Stimulated activated CD8-positive, alpha-beta memory T cell treated with anti-CD3 and anti-CD28 coated beads, Interleukin-15, amount 100 ng/mL, for 4 hours (primary cell): ENCODE measurements at places on chromosomes 2 and 18.

GRCh38 chr2:240130393-240131195 is 5.5 kb downstream of the COPS9 start:
- no peak for DNase-seq

- no peak for DNase-seq
These were observed 46.3 kb upstream of the ITGB6 start for GRCh38 chr2:160246356-160246755.

- DNase-seq, result no peak
These were observed 10.3 kb downstream of the SLC14A2 start for GRCh38 chr18:45625596-45625995.

- DNase-seq, result no peak
These were observed 488.7 kb upstream of the TCF4 start for GRCh38 chr18:56076723-56077122.

GRCh38 chr2:214587442-214587841 is 176.6 kb downstream of the VWC2L start:
- DNase-seq, result no peak

GRCh38 chr18:26470011-26470637 is 78.2 kb downstream of the KCTD1 start:
- DNase-seq, result no peak

DNA sequence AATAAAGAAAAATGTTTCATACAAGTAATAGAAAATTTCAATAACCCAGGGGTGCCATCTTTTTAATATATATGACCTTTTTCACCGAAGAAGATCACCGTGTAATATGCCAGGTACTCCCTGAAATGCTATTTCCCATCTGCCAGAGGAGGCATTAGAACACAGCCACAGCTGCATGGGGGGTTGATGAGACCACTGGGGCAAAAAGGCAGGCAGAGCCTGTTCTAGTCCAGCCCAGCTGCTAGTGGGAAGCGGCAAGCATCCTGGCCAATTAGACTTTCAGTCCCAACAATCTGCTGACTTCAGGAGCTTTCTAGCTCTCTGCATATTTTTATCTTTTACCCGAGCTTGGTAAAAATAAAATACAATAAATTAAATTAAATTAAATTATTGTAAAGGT is 362.6 kb downstream of the RIT2 start:
- DNase-seq, result no peak

DNA sequence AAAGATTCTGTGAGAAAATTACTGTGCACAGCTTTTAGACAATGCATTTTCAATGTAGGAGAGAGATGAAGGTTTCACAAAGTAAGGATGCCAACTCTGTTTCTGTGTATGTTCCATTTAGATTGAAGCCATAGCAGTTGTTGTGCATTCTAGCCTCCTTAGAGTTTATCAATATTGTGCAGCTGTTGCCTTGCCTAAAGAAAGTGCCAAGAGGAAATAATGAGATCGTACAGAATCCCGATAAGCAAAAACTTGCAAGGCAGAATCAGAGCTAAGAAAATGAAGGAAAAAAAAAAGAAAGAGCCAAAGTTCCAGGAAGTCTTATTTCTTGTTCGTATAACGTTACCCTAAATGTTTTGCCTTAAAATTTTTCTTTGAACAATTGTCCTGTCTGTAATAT is 965.0 kb downstream of the DCDC2C start:
- no peak for DNase-seq
